Hepatic stellate cell (primary cell): ENCODE measurements at places on chromosomes 7 and 10.

- DNase-seq: no peak
Observed at GRCh38 chr7:120793213-120793936, 64.6 kb downstream of the TSPAN12 start.

DNA sequence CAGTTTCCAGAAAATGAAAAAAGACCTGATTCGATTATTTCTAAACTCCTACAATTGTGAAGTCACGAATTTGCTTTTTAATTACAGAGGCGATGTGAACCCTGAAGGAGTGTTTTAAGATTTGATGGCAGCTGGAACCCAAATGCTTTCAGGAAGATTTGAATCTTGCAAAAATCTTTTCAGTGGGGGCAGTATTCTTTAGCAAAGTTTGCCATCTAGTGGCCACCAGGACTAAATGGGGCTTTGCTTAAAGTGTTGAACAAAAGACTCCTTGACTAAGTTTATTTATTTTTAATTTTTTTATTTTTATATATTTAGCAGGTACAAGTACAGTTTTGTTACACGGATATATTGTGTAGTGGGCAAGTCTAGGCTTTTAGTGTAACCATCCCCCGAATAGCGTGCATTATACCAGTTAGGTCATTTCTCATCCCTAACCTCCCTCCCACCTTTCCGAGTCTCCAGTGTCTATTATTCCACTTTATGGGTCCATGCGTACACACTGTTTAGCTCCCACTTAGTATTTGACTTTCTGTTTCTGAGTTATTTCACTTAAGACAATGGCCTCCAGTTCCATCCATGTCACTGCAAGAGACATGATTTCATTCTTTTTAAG lies 98.8 kb downstream of the CACNB2 start:
- DNase-seq: peak; percentile 48

- no peak for DNase-seq
Observed at GRCh38 chr10:131689954-131690757, 210.7 kb upstream of the PPP2R2D start.

DNA sequence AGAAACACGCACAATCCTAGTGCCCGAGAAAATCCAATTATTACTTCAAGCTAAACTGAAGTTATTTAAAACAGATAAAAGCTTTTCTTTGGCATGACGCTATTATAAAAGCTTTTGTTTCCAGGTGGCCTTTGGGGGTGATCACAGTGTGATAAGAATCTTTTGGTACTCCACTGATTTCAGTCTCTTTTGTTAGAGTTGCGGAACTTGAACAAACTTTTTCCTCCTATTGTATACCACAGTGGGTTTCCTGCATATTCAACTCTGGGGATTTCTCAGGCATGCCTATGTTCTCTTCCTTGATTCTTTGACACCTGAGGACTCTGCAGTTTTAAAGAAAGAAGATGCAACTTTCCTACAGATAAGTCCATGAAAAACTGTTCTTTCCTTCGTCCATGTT lies 99.7 kb upstream of the PITRM1 start:
- DNase-seq: no peak

GRCh38 chr10:128036011-128036615 lies 90.1 kb downstream of the MKI67 start:
- no peak for DNase-seq

- no peak for DNase-seq
Observed at GRCh38 chr7:104552102-104552501, 223.7 kb downstream of the LHFPL3 start.

DNA sequence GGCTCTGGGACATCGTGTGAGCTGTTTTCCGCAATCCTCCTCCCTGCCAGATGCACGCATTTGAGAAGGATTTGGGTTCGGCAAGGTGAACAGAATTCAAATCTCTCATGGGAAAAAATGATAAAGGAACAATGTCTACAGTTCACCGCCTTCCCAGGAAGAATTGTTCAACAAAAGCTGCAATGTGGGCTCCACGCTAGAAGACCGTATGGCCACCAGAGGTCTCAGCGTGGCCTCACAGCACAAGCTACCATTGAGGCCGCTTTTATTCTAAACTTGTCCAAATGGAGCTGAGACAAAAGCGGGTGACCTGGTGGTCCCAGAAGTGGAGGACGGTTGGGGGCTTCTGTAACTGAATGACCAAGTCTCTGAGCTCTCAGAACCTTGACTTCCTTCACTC lies 733.1 kb downstream of the PARD3 start:
- DNase-seq: no peak

GRCh38 chr7:90173127-90173844 lies 19.0 kb downstream of the STEAP1 start:
- DNase-seq: no peak

- DNase-seq: no peak
Observed at GRCh38 chr7:95041031-95041430, 133.6 kb downstream of the PPP1R9A start.

- DNase-seq: no peak
Observed at GRCh38 chr10:3568392-3568791, 216.6 kb downstream of the KLF6 start.

DNA sequence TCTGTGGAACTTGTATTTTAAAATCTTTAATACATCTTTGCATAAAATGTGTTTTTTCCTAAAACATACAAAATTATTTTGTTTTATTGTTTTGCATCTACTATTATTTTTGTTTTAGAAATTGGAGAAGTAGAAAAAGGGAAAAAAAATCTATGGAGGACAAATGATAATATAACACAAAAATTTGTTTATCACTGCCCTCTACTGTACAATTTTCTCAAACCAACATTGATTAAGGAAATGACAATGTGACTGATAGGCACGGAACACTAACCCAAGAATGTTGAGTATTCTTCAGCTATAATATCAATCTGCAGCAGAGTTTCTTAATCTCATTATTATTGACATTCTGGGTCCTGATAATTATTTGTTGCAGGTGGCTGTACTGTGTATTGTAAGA lies 9.5 kb upstream of the ING3 start:
- no peak for DNase-seq
